ENCODE measurements at places on chromosomes 7 and 10.

GRCh38 chr10:125226005-125226404 lies 65.6 kb upstream of the CTBP2 start:
- no peak for DNase-seq

DNA sequence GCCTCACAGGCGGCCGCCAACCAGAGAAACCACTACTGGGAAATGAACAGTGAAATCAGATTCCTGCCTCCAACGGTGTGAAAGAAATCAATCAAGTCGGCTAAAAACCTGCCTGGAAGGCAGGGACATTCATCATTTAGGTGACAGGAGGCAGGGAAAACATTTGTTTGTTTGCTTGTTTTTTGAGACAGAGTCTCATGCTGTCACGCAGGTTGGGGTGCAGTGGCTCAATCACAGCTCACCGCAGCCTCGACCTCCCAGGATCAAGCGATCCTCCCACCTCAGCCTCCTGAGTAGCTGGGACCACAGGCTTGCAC lies 30.5 kb downstream of the AP5Z1 start:
- no peak for DNase-seq

DNA sequence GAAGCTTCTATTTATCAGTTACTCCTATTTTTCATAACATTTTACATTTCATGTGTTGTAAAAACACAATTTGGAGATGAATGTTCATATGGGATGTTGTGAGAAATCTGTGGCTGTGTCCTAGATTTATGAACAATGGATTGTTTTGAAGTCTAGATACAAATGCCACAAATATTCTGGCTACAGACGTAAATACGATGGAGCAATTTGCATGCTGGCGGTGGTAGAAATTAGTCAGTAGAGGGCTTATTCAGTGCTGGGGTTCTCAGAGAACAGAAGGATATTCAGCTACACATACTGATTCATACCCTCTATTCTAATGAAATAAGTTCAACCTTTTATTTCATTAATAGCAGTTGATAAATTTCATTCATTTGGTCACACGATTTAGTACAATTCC lies 48.8 kb downstream of the PLPP4 start:
- DNase-seq, result no peak

GRCh38 chr7:22574754-22575520 lies 74.9 kb upstream of the STEAP1B start:
- DNase-seq, result peak; percentile 8

DNA sequence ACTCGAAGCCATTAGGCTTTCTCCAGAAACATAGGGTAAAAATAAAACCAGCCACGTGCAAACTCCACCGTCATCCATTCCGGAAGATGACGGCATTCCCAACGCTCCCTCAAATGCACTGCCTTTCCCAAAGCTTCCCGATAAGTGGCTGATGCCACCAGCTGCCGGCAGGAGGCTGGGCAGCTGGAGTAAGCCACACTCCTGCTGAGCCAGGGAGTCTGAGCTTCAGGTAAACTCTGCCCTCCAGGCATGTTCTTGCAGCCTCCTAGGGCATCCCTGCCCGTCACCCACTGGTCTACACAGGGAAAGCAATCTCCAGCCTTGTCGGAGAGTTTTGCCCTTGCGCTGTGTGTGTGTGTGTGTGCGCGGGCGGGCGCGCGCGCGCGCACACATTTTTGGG lies 40.5 kb upstream of the TMEM273 start:
- no peak for DNase-seq

DNA sequence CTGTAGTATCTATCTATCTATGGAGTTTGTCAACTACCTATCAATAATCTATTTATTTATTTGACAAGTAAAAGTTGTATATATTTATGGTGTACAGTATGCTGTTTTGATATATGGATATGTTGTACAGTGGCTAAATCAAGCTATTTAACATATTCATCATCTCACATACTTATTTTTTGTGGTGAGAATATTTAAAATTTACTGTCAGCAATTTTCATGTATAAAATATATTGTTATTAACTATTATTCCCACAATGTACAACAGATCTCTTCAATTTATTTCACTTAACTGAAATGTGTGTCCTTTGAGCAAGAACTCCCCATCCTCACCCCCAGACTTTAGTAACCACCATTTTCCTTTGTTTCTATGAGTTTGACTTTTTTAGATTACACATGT lies 14.5 kb downstream of the AGR3 start:
- DNase-seq, result no peak

GRCh38 chr10:124197371-124198124 lies 104.2 kb upstream of the CHST15 start:
- DNase-seq, result peak; percentile 28

GRCh38 chr10:118960157-118961090 lies 69.1 kb upstream of the NANOS1 start:
- DNase-seq, result no peak

DNA sequence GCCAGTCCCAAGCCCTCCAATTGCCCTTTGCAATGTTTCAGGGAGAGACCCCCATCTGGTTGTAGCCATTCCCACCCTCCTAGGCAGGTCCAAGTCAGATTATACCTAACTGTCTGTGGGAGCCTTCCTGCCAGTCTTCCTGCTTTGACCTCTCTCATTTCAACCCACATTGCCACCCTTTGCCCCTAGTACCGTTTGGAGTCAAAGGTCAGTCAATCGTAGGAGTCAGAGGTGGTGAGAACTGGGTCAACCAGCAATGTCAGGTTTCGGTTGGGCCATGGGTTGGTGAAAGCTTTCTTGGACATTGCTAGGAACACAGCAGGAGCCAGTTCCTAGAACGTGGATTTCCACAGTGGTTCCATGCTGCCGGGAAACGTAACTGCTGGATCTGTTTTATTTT lies 269.4 kb upstream of the GHITM start:
- no peak for DNase-seq

DNA sequence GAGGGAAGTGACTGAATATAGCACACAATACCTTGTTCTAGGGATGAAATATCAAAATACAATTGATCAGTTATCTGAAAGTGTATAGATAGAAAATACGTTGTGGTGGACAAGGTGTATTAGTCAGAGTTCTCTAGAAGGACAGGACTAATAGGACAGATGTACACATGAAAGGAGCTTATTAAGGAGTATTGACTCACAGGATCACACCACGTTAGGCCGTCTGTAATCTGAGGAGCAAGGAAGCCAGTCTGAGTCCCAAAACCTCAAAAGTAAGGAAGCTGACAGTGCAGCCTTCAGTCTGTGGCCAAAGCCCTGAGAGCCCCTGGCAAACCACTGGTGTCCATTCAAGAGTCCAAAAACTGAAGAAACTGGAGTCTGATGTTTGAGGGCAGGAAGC lies 406.1 kb downstream of the MDFIC start:
- no peak for DNase-seq

GRCh38 chr10:119274519-119275045 lies 67.2 kb downstream of the GRK5 start:
- no peak for DNase-seq

- DNase-seq, result no peak
These were observed 393.0 kb downstream of the NRG3 start for GRCh38 chr10:82267960-82268359.

DNA sequence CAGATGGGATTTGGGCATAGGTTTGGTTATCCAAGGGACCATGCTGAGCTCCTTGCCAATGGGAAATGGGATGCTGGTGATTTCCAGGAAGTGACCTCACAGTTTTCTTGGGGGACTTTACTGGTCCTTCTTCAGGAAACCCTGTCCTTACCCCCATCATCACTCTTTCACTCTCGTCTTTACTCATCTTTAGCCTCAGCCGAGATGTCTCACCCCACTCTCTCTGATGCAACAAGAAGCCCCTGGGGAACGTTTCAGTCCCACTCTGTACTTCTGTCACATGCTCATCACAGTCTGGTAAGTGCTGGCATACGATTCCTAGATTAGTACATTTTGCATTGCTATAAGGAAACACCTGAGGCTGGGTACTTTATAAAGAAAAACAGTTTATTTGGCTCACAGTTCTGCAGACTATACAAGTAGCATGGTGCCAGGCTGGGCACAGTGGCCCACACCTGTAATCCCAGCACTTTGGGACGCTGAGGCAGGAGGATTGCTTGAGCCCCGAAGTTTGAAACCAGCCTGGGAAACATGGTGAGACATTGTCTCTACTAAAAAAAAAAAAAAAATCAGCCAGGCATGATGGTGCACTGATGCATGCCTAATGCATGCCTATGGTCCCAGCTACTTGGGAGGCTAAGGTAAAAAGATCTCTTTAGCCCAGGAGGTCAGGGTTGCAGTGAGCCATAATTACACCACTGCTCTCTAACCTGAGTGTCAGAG lies 63.5 kb upstream of the VKORC1L1 start:
- DNase-seq, result no peak

DNA sequence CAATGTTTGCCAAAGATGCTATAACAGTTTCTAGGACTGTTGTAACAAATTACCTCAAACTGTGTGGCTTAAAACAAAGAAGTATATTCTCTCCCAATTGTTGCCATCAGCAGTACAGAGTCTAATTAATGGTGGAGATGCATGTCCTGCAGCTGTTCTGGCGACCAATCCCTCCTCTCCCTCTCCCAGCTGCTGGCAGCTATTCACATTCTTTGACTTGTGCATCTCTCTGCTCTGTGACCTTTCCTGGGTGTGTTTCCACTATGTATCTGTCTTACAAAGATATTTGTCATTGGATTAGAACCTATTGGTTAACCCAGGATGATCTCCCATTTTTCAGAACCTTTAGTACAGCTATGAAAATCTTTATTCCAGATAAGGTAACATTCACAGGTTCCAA lies 561.7 kb upstream of the POM121L12 start:
- DNase-seq, result no peak

DNA sequence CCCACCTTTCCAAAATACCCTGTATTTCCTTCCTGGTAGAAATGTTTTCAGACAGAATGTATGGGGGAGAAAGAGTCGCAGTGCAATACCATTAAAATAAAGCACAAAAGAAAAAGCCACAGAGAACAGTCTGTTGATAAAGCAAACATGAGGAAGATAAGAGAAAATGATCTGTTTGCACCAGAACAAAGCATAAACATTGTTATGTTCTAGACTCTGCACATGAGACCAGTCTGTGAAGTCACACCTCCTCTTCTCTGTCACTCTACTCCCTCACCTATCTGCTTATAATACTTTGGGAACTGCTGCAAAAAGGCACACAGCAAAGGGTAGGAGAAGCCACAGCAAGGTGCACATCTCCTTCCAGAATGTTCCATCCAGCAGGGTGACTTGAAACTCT lies 67.2 kb upstream of the LRGUK start:
- no peak for DNase-seq

DNA sequence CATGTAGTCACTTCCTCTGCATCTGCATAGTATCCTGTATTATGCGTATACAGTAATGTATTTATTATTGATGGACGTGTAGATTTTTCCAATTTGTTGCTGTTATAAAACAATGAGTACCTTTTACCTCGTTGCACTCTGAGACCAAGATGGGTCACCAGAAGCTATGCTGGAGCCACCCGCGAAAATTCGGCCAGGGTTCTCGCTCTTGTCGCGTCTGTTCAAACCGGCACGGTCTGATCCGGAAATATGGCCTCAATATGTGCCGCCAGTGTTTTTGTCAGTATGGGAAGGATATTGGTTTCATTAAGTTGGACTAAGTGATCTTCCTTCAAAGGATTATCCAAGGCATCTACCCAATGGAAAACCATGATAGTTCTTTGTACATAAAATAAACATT lies 1.0 kb downstream of the PSMC2 start:
- no peak for DNase-seq

- DNase-seq, result no peak
These were observed 545.8 kb upstream of the AUTS2 start for GRCh38 chr7:69052447-69052846.
